NCI-H1092 treated with DMSO at 0.1 percent for 48 hours (cell line): ENCODE measurements at places on chromosomes 1 and 21.

DNA sequence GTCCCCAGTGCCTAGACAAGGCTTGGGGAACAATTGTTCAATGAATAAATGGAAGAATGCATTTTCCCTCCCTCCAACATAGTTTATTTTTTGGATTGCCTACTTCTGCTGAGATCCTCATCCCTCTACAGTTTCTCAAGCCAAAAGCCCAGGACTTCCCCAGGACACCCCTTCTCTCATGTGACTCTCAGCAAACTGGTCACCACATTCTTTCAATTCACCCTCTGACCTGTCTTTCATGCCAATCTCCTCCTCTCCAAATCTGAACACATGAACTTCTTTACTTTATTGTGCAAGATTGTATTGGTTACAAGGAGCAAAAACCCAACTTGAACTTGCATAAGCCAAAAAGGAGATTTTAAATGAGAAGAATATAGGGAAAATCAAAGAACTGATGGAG is 103.2 kb upstream of the JUN start:
- DNase-seq: no peak

GRCh38 chr1:101915597-101915996 is 81.1 kb downstream of the OLFM3 start:
- DNase-seq: no peak

DNA sequence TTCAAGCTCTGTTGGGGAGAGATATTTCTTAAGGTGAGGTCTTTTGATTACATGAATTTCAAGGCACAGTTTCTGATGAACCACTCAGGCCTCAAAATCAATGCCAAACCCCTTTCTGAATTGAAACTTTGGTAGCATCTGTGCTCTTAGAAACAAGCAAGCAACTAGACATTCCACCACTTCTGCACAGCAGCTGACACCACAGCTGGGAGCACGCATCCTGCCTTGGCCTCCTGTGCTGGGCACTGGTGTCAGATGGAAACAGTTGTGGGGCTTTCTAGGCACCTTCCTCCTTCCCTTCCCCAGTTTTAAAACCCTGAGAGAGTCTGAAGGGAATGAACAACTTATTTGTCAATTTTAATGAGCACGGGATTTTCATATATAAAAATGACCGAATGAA is 360.2 kb downstream of the ADGRL2 start:
- DNase-seq: no peak

GRCh38 chr1:101745551-101746270 is 251.0 kb downstream of the OLFM3 start:
- no peak for DNase-seq

DNA sequence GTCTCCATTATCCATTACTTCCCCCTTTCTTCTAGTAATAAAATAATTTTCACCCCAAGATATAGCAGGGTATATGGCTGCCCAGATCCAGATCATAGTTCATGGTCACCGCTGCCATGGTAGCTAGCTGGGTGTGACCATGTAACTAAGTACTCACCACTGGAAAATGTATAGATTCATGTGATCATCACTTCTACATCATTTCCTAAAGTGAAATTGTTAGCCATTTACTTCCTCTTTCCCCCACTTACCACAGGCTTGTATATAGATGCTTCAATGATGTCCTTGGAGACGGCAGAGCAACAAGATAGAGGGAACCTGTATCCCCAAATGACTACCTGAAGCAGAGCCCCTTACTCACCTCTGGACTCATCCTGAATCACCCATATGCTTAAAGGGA is 22.7 kb upstream of the EYA3 start:
- DNase-seq: no peak

DNA sequence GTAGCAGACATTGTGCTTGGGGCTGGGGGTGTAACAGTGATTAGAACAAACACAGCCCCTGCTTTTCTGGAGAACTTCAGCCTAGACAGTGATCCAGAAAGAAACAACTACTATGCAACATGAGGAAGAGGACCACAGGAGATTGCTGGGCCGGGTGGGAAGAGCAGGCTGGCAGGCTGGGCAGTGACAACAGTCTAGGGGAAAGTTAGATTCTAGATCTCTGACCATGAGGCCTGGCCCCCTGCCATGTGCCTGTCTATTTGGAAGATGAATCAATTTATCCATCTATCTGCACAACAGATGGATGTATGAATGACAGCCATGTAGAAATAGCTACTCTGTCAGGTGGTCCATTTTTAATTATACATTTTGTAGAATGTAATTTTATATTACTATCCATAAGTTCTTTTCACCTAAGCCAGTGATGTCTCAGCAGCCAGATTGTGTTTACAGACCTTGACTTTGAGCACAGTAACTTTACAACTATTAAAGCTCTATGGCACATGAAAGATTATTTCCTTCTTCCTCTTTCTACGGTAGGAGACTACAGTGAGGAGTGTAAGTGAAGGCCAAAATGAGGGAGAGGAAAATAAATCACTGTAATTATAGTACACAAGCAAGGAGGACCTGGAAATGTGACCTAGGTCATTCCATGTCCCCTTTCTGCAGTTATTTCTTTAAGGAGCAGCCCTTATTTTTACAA is 15.5 kb downstream of the CLIC6 start:
- DNase-seq: no peak
